AG04450 (cell line): ENCODE measurements at places on chromosomes 1 and 21.

GRCh38 chr1:244642988-244643387 lies 9.9 kb upstream of the DESI2 start:
- no peak for DNase-seq

DNA sequence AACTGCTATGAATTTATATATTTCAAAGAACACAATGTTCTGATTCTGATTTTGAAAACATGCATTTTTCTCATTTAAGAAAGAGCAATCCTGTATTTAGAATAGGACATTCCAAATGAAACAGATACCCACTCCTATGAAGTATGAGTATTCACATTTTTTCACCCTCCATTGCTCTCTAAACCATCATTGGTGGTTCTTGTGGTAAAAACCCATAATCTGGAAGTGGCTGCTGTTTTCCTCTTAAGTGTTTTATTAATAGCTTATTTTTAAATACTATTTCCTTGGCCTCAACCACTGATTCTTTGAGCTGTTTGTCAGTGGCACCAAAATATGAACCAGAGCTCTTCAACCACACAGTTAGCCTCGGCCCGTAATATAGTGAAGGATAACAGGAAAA lies 60.0 kb upstream of the ADAM30 start:
- DNase-seq: no peak

DNA sequence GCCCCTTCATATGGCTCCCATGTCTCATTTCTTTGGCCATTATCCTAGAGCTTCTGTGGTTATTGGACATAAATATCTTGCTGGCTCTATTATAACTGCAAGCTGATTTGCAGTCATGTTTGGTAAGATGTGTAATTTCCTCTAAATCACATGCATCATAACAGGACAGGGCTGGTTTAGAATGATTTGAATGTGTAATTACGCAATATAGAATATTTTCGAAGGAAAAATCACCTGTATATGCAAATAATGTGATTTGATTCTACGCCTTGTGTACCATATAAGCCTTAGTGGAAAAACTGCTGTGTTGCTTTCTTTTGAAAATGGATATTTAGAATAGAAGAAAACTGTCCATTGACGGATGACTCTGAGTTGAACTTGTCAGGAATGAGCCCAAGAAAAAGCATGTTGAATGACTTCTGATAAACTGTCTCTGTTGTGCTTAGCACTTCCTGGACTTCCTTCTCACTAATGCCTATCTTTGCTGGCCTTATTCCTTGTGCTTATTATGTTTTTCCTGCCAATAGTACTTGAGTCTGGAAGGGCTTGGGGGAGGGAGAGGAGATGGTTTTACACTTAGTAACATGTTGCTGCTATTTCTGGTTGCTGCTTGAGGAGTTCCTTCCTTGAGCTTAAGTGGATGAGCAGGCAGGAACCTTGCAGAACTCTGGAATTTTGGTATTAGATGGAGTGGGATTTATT lies 6.5 kb downstream of the CACHD1 start:
- DNase-seq: peak; percentile 50

- DNase-seq: no peak
These were observed 270.7 kb upstream of the C1orf174 start for GRCh38 chr1:4170548-4171340.

DNA sequence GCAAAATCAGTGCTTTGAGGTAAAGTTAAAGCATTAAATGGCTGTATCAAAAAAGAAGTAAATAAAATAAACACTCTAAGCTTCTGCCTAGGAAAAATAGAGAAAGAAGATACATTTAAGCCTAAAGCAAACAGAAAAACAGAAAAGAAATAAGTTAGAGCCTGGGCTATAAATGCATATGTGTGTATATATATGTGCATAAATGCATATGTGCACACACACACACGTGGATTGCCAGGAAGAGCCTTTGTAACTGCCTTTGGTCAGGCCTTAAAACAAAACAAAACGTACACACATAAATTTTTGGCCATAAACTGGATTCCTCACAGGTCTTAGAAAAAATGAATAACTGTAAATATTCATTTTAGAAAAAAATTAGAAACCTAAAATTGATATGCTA lies 925.8 kb downstream of the MRPL39 start:
- no peak for DNase-seq

DNA sequence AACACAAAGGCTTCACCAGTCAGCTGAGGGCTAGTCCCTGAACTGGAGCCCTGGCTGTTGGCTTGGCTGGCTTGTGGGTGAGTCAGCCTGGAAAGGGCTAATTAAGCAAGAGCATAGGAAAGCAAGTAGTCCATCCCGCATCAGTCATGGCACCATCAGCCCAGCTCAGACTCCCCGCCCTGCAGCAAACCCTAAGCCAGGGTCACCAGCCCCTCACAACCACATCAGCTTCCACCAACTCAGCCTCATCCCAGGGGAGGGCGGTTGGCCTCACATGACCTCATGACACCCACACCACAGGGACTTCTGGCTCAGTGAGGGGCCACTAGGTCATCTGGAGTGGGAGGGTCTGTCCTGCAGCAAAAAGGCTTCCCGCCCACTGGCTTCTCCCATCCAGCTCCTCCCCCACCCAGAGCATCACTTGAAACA lies 7.0 kb upstream of the SPATC1L start:
- peak; percentile 52 for DNase-seq

- no peak for DNase-seq
These were observed 16.8 kb downstream of the LRP8 start for GRCh38 chr1:53310847-53311681.

DNA sequence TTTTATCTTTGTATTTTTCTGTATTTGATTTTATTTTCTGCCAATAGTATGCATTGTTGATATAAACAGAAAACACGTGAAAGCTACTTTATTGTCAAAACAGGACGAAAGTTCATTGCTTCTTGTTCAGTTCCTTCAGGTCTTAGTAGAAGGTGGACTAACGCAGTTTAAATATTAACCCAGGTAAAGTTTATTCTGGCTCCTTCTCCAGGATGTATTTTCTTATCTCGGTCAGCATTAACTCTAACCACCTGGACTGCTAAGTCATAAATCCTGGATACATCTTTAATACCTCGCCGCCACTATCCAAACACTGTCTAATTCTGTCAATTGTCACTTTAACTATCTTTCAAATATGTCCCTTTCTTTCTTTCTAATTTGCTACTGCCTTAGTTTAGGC lies 5.7 kb upstream of the SOAT1 start:
- DNase-seq: no peak

DNA sequence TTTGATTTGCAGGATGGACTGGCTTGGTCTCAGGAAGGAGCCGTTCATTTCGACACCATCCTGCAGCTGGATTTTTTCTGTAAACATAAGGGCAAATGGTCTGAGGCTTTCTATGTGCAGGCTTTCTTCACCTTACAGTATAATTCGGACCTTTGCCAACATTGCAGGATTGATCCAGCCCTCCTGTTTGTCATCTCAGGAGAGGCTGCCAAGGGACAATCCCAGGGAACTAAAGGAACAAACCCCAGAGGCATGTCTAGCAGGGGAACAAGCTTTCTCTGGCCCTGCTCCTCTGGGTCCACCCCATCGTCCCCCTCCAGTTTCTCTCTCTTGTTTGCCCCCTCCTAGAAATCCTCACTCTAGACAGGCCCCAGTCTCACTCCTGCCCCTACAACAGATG lies 24.8 kb upstream of the GBP6 start:
- no peak for DNase-seq

- DNase-seq: peak; percentile 79
These were observed 33.3 kb upstream of the CSF1 start for GRCh38 chr1:109877317-109877771.

- peak; percentile 16 for DNase-seq
These were observed 108.0 kb downstream of the NRIP1 start for GRCh38 chr21:14956807-14957206.

GRCh38 chr1:207810606-207811295 lies 58.9 kb downstream of the CD46 start:
- DNase-seq: no peak

DNA sequence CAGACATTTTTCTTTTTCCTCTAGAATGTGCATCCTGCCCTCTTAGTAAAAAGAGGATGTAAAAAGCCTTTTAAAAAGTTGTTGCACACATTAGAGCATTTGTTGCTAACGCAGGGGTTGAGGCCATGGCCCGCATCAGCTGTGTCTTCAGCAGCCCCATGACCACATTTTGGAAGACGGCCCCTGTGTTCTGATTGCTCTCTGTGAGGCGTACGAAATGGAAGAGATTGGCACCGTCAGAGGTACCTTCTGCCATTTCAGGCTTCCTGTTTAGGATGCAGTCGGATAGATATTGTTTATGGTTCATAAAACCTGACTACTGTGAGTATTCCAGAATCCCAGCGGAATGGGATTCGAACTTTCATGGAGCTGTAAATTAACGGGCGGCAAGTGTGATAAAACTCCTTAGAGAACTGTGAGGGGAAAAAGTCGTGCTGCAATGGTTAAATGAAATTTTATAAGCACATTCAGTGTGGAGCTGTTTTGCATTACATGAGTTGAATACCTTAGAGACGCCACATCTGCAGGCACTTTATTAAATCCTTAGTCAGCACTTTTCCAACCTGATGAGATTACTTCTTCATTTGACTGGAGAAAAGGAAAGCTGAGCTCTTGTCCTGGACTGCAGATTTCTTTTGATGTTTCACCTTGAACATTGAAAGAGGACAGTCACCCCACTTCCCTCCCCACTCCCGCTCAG lies 273.9 kb downstream of the TM2D1 start:
- no peak for DNase-seq

DNA sequence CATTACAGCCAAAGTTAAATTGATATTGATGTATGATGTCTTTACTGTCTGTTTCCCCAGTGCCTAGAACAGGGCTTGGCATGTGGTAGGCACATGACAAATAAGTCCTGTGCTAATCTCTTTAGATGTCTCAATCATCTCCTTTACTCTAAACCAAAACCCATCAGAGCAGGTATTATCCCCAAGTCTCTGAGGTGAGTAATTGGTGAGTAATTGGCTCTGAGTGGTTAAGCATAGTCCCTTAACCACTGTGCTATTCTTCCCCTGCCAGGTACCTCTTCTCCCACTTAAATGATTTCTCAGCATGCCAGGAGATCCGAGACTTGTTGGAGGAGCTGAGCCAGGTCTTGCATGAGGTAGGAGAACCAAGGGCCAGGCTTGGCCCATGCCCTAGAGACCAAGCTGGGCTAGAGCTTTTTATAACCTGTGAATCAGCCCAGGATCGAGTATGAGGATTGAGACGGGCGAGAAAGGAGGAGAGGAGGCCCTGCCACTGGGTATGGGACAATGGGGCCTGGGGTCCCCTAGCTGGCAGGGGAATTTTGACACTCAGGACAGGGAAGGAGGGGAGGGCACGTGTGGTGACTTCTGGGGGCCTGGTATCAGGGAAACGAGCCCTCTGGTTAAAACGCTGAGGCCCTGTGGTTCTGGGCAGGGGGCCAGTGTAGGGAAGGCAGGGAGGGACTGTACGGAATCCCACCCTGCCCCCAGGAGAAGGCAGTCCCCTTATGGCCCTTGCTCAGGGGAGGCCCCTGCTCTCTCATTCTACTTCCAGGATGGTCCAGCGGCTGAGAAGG lies 4.5 kb downstream of the CNKSR1 start:
- DNase-seq: no peak

DNA sequence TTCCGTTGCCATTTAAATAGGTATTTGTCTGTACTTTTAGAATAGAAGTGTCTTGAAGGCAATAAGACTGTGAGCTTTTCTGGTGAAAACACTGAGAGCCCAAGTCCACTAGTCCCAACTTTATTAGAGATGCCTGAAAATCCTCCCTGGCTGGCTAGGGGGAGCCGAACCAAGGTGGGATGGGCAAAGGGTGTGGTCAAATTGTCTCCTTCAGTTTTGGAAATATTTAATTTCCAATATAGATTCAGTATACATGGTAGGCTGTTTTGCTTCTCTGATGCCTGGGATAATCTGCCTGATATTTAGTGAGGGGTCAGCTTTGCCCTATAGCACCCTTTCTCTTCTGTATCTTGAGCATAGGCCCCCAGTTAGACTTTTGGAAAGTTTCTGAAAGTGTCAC lies 3.5 kb downstream of the ROR1 start:
- DNase-seq: no peak

GRCh38 chr1:25145775-25146393 lies 86.4 kb downstream of the SYF2 start:
- DNase-seq: no peak
